Stimulated activated CD4-positive, alpha-beta T cell treated with anti-CD3 and anti-CD28 coated beads, Interleukin-1b, Interleukin-23, amount 100 ng/mL, for 48 hours (primary cell): ENCODE measurements at places on chromosomes 4 and X.

GRCh38 chrX:153519569-153520286, 2.3 kb downstream of the ATP2B3 start:
- DNase-seq: no peak

GRCh38 chr4:40730091-40730679, 19.6 kb upstream of the NSUN7 start:
- DNase-seq: no peak

DNA sequence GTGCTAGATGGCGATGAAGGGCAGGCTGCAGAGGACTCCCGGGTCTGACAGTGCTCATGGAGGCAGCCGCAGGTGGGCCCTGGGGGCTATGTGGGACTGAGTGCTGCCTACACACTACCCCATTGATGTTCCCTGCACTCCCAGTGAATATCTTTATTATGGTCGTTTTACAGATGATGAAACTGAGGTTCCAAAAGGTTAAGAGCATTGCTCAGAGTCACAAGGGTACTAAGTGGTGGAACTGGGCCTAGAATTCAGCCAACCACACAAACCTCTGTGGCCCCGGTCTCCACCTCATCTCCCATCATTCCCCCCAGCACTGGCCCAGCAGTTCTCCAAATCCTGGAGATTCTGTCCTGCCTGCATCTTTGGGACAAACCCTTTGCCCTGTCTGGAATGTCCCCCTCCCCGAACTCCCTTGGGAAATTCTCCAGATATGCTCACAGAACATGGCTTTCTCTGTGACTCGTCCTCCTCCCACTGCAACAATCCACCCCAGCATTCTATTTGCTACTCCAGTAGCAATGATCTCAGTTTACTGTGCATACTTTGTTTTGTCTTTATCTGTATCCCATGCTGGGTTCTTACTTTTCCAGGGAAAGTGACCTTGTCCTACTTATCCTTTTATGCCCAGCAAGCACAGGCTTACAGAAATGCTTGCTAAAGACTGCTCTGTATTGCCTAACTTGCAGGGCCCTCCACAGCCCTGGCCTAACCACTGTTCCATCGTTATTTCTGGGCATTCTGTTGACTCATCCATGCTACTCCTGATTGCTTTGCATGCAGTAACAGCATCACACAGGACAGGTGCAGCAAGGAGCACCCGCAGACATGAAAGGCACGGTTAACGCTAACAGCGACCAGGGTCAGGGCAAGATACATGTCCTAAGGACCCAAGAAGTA, 14.0 kb downstream of the PNMA6F start:
- no peak for DNase-seq

DNA sequence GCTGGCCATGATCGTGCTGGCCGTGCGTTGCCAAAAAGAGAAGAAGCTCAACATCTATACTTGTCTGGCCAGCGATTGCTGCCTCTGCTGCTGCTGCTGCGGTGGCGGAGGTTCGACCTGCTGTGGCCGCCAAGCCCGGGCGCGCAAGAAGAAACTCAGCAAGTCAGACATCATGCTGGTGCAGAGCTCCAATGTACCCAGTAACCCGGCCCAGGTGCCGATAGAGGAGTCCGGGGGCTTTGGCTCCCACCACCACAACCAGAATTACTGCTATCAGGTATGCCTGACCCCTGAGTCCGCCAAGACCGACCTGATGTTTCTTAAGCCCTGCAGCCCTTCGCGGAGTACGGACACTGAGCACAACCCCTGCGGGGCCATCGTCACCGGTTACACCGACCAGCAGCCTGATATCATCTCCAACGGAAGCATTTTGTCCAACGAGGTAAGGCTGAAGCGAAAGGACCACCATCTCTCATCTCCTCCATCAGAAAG, 3.3 kb downstream of the PCDH10 start:
- DNase-seq: no peak

GRCh38 chr4:120105472-120105871, 38.8 kb upstream of the MAD2L1 start:
- DNase-seq: no peak
